ENCODE measurements at places on chromosomes 6 and 20.

DNA sequence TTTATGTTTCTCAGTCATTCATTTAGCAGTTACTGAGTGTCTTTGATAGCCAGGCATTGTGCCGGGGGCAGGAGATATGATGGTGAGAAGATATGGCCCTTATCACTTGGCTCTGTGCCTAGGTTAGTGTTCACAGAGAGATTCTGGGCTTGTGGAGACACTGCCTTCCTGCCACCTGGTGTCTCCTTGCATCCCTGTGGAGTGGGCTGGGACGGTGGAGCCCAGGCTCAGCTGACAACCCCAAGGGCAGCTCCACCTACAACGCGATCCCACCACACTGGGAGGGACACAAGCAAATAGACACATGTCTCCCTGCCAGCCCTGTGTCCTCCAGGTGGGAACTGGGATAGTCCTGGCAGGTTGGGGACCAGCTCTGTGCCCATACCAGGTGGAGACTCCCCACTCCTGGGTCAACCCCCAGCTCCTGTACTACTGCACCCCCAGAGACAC is 30.3 kb upstream of the VEGFA start:
- DNase-seq = no peak

DNA sequence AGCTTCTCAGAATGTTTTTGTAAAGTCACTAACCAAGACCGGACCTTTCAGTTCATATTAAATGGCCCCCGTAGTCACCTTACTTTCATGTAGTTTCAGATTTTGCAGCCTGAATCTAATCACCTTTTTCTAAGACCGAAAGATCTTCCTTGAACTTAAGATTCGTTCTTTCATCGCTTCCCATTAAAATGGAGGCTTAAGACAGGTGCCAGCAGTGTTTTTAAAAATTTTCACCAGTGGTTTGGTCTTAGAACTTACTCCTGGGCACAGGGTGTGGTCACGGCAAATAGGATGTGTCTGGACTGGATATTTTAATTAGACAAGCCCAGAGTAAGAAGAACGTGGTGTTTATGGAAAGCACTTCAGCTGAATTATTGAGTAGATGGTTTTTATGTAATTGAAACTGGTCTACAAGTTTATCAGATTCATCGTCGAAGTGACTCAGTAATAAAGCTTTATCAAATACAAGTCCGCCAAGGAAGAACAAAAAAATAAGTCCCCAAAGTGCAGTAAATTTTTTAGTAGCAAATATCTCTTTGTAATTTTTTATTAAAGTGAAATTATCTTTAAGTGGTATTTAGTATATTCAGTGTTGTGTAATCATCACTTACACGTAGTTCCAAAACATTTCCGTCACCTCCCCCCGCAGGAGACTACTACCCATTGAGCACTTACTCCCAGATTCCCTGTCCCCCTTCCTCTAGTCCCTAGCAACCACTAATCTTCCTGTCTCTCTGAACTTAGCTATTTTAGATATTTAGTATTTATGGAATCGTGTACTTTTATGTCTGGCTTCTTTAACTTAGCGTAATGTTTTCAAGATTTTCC is 868 bp downstream of the SRSF3 start:
- DNase-seq = no peak

DNA sequence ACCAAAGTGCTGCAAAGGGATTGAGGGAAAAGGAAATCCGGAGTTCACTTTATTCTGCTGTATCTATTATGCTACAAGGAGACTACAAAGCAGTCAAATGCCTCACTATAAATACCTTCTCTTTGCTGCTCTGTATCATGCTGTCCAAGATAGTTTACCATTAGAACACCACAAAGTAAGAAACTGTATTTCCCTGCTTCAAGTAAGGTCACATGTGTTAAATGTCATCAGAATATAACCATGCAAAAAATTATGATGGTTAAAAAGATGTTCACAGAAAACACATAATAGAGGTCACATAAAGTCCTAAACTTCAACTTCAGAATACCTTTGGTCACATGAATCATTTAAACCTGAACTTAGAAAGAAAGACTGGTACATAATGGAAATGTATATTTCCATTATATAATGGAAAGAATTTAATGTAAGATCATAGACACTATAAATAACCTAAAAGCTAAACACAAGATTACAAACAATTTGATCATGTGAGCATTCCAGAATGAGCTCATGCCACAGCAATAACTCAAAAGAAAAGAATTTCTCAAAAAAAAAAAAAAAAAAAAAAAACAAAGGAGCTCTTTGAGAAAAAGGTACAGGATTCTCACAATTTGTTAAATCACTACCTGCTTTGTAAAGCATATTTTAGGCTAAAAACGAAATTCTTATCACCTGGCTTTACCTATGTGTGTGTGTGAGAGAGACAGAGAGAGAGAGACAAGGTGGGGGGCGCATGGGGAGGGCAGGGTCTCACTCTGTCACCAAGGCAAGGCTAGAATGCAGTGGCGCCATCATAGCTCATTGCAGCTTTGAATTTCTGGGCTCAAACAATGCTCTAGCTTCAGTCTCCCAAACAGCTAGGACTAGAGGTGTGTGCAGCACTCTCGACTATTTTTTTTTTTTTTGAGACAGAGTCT is 58.7 kb downstream of the KIF13A start:
- no peak for DNase-seq

DNA sequence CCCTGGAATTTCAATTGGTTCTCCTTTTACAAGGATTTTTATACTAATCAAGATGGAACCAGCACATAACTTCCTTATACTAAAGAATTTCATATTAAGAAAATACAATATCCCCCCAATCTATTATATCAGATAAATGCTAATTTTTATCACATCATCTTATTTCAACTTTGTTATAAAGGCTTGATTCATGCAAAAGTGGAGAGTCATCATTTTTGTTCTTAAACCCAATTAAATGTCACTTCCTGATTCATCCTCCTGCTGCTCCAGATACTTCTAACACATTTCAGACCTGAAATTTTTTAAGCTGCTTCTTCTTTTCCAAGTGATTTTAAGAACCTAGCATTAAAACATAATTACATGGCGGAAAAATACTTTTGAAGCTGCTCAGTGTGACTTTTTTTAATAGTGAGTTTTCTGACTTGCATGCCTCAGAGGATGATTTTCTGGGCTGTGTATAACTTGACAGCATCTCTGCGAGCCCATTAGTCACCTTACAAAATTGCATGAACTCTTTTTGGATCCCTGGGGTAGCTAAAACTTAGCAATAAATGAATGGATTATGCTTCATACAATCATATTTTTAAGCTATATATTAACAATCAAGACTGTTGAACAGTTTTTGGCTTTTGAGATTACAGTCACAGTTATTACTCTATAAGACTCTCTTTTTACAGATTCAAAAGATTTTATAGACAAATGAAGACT is 134.1 kb downstream of the ELOVL4 start:
- no peak for DNase-seq

DNA sequence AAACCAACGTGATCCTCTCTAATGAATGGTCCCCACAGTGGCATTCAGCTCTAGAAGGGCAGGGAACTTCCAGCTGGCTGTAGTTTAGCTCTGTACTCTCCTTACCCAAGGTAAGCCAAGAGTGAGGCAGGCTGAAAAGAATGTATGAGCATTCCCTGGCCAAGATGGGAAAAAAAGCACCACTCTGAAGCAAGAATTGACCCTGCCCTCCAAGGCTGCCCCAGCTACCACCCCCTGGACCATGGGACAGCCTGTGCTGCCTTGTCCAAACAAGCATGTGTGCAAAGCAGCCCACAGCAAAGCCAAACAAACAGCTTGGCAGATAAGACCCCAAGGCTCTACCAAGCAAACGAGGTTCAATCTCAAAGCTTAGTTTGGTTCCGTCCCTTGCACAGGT is 73.9 kb downstream of the GFOD1 start:
- DNase-seq = no peak

- no peak for DNase-seq
These were observed 168.1 kb upstream of the HDDC2 start for GRCh38 chr6:125469915-125470314.

- no peak for DNase-seq
These were observed 817.5 kb upstream of the SLC35B3 start for GRCh38 chr6:9252799-9253198.

GRCh38 chr20:48383252-48383651 is 444.5 kb downstream of the PREX1 start:
- no peak for DNase-seq

- no peak for DNase-seq
These were observed 64.8 kb downstream of the KIAA0319 start for GRCh38 chr6:24581084-24581669.

DNA sequence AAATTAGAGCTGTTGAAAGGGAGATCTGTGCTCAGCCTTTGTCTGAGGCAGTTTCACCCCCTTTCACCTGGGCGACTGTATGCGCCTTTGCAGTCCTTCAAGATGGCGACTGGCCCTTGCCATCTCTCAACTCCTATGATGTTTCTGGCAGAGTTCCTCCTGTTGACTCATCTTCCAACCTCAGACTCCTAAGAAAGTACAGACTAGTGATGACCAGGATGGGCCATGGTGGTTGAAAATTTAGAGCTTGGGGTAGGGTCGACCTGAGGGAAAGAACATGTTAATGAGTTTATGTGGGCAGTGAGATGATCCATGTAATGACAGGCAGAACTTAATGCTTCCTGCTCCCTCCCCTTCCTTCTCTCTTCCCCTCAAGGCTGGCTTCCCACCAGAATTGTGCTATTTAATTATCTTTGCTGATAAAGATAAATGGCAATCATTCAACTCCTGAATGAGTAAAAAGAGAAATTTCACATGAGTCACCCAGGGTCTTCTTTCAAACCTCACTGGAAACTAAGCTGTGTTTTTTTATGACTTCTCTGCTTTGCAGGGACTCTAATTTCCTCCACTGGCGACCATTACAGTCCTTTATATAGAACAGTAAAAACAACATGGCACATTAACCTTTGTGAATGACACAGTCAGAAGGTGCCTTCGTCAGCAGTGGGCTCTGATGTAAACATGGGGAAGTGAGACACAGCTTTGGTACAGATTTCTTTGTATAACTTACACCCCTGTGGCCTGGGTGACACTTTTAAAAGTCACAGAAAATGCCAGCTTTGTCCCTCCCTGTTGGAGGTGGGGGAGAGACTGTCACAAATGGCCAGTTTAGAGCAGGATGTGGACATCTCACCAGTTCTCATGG is 103.5 kb downstream of the SCP2D1 start:
- no peak for DNase-seq

DNA sequence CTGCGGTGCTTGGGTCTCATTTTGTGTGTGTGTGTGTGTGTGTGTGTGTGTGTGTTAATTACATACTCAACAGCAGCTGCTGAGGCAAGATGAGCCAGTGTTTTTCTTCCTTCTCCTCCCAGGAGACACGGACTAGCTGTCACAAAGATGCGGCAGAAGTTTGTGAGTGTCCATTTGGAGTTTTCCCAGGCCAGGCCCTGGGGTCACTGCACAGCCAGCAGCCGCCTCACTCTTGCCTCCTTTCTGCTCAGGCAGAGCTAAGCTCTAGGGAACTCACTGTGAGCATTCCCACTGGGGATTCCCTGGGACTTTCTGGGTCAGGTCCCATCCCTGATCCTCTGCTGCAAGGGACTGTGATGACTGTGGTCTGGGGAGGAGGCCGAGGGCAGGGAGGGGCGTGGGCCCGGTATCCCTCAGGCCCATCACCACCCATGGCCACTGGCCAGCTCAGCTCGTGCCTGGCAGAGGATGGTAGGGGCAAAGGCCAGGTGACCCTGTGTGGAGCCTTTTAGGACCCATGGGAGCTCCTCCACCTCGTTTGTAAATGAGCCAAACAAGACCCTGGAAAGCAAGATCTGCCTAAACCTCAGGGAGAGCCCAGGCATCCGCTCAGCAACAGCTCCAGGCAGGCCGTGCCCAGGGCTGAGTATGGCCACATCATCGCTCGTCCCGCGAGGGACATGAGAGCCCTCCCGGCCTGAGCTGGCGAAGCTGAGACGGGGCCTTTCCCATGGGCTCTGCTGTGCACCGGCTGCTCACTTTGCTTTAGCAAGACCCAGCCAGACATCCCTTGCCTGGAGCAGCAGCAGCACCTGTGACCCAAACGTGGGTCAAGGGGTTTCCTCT is 102.0 kb downstream of the PSMB1 start:
- no peak for DNase-seq

DNA sequence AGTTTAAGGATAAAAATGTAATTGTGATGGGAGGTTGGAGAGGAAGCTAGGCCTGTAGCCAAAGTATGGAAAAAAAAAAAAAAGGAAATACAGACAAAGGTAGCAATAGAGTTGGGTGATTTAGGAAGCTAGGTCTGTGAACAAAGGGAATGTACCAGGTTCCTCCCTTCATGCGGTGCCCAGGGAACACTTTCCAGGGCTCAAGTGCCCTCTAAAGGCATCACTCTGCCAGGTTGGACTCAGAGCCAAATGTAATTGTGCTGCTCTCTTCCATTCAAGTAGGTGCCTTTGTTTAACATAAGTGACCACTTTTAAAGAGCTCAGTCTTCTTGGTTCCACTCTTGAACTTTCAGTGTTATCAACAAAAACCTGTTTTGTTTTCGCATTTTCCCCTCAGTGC is 159.7 kb upstream of the AHI1 start:
- DNase-seq = no peak

- DNase-seq = no peak
These were observed 24.4 kb downstream of the TREML4 start for GRCh38 chr6:41252401-41253169.

GRCh38 chr6:11245381-11246256 is 13.2 kb upstream of the NEDD9 start:
- DNase-seq = no peak

- DNase-seq = no peak
These were observed 99.7 kb downstream of the BMP7 start for GRCh38 chr20:57166568-57167291.

GRCh38 chr6:17138033-17138432 is 36.2 kb downstream of the STMND1 start:
- DNase-seq = no peak

- DNase-seq = no peak
These were observed 196.9 kb upstream of the ZNF184 start for GRCh38 chr6:27669624-27670301.

DNA sequence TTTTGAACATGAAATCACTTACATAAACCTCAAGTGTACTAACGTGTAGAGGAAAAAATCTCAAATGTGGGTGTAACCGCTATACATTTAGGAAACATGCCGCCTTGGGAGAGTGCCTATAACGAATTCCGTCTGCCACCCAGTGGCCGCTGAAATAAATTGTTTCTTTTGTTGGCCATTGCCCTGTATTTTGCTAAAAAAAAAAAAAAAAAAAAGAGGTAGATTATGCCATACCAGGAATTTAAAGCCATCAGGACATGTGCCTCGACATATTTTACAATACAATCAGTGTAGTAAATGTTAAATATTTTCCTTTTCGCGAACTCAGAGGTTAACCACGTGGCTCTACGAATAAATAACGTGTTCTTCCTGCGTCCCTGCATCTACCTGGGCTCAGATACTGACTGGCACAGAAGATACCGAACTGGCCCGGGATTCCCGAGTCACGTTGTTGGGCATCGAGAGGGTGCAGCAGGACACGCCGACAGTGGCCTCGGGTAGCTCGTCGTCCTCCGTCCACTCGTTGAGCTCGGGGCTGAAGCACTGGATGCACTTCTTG is 14.3 kb downstream of the KLHL31 start:
- peak; percentile 5 for DNase-seq
